Stimulated activated naive CD8-positive, alpha-beta T cell treated with anti-CD3 and anti-CD28 coated beads, Interleukin-15, Interleukin-2, amounts not matched to agents 100 U/mL and 50 U/mL, for 24 hours (primary cell): ENCODE measurements at places on chromosomes 7 and 10.

DNA sequence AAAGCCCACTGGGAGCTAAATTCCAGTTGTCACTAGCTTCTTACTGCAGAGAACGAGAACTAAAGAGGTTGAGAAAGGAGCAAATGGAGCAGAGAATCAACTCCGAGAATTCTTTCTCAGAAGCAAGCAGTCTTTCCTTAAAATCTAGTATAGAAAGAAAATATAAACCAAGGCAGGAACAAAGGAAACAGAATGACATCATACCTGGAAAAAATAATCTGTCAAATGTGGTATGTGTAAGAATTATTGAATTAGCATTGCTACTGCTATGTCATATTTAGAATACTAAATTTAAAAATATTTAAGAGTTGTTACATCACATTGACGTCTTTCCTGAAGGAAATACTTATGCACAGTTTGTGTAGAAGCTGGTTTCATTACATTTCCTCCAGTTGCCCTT, 4.3 kb downstream of the SLF2 start:
- no peak for DNase-seq

DNA sequence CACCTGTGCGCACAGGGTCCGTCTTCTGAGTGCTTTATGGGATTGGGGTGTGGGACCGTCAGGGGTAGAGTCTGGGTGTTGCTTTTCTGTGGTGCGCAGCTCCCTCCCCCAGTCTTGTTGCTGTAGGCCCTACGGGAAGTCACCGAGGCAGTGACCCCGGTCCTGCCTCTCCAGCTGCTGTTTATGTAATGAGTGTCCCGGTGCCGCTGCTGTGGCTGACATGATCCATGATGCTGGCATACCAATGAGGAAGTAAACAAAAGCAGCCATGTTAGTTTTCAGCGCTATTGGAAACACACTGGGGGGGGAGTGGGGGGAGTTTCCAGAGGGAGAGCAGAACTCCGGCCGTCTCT, 1.1 kb downstream of the TRIM8 start:
- peak; percentile 48 for DNase-seq

GRCh38 chr7:158355456-158356065, 232.1 kb downstream of the PTPRN2 start:
- DNase-seq: no peak

DNA sequence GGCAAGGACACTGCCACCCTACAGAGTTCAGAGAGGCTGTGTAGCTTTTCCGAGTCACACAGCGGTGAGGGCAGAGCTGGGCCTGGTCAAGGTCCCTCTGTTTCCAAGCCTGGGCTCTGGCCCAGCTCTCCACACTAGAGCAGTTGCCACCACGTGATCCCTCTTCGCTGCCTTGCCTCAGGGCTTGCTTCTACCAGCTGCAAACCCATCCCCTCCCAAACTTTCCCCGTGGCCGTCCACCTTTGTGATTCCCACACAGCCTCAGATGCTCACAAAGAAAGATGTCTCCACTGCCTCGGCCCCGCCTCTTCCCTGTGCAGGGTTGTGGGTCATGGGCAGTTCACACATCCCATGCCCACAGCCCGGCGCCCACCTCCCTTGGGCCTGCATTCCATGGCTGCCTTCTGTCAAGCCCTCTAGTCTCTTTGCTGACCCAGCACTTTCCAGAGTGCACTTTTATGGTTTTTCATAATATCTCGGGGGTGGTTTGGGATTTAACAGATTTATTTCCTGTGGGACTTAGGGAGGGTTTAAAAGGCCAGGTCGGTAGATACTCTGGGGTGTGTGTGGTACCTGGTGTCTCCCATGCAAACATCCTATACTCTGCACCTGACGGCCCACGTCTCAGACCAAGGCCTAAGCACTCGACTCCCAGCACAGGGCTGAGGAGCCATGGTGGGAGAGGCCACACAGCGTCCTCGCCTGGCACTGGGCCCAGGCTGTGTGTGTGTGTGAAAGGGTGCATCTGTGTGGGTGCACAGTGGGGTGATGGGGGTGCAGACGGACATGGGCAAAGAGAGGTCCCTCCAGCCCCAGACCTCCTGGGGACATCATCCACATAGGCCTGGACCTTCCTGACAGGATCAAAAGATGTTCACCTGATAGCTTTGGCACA, 59.6 kb downstream of the PKD1L1 start:
- no peak for DNase-seq

DNA sequence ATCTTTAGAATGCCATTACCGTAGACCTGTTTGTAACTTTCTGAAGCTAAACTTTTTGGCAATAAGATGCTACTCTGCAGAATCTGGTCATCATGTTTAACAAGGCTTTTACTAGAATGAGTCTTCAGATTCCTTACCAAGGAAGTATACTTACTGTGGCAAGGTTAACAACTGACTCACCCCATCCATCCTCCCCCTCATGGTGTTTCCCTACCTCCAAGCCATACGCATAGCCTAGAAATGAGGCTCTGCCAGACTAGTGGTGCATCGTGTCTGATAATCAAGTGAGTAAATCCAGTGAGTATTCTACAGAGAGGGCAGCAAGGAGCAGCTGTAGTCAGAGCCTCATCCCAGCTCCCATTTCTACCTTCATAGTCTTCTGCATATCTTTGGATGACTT, 223.6 kb downstream of the IPMK start:
- DNase-seq: no peak

DNA sequence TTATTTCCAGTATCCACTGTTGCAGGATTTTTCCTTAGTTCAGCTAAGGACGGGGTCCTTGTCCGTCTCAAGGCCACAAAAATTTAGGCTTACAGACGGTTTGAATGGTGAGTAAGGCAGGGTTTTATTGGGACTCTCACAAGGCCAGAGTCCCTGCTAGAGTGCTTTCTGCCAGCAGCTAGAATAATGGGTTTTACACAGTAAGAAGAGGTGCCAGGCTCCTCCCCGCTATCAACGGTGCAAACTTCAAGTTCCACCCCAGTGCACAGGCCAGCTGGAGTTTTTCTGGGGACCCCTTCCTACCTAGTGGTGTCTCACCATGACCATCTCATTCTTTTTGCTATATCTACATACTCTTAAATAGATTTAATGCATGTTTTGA, 198.5 kb upstream of the KCTD7 start:
- no peak for DNase-seq

DNA sequence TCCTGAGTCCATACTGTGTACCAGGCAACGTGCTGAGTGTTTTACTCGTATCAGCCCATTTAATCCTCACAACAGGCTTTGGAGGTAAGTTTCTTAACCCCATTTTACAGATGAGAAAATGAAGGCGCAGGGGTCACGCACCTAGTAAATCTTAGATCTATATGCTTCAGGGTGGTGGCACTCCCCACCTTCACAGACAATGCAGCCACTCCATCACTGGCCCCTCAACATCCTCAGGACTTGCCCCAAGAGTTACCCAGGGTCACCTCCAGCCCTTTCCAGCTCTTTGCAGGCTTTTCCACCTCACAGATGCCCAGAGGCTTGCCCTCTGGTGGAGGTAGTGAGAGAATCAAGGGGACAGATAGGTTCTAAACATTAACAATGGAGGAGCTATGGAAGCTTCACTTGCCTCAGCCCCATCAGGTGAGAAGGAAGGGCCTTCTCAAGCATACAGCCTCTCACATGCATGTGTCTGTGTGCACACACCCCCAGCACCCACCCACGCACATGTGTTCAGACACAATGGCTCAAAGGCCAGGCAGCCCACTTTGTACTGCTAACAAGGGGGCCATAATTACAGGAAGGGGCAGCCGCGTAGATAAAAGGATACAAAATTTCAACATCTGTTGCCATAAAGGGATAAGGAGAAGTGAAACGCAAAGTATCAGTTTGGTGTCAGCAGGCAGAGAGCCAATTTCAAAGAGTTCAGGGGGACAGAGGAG, 29.1 kb downstream of the DPCD start:
- no peak for DNase-seq

DNA sequence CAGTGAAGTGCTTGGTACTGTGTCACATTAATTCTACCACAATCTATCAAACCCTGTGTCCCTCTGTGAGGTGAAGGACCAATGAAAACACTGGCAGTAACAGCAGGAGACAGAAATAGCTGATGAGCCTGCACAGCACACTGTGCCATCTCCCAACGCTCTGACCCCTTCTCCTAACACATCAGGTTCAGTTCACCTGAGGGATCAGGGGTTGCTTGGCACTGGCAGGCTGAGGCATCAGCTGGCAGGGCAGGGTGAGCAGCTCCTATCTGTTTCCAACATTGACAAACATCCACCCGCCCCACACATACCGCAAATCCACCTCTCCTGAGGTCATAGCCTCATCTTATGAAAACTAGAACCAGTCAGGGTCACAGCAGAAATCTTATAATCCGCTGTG, 120.9 kb downstream of the ICA1 start:
- no peak for DNase-seq

DNA sequence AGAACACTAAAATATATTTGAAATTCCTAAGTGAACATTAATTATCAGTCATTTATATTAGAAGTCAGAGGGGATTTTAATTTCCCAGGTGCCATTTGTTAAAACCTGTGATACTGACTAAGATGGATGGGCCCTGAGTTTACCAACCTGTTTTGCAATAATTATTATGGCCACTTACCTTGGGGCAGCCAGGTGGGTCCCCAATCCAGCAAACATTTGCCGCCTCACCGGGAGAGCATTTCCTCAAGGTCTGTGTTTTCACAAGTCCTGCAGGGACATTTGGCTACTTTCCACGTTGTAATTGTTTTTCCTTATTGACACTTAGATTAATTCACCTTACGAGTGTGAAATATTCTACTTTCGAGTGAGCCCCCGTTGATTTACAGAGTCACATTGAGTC, 251.2 kb upstream of the PPP2R2D start:
- DNase-seq: no peak

DNA sequence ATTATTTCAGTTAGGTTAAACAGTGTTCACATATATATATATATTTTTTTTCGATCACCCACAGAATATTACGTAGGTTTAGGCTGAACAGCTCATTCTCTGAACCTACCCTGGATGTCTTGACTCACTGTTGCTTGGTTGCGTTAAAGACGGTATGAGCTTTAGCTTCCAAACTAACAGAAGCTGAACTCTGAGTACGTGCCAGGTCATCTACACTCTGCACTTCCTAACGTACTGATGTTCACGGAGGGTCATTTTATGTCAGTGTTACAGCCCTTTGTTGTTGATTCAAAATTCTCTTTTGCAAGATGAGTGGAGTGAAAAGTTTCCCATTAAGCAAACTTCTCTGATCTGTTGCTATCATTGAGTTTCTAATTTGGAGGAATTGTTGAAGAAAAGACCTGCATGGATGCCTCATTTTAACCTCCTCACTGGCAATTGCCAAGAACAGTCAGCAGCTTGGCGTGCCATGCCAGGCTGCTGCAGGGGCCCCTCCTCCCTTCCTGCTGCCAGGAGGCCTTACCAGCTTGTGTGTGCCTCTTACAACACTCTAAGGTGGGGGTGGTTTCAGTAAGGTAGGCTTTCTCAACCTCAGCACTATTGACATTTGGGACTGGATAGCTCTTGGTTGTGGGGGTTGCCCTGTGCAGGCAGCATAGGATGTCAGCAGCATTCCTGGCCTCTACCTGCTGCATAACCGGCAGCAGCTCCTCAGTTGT, 44.3 kb downstream of the INSYN2A start:
- DNase-seq: no peak

DNA sequence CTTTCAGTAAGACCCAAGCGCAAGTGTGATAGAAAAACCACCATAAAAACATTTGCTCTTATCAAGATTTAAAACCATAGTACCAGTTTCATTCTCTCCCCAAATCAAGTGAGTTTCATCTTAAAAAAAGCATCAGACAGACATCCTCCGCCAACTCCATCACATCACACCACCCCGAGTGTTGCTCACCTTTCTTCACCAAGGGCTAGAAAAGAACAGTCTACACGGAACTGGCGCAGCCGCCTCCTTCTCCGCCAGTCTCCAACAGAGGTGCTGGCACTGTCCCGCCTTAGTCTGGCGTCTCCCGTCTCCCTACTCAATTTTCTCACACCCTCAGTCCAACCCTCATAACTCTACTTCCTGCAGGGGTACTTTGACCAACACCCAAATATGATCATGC, 46.9 kb upstream of the WIPI2 start:
- no peak for DNase-seq

GRCh38 chr7:32890010-32890792, 1.4 kb downstream of the KBTBD2 start:
- DNase-seq: peak; percentile 29

DNA sequence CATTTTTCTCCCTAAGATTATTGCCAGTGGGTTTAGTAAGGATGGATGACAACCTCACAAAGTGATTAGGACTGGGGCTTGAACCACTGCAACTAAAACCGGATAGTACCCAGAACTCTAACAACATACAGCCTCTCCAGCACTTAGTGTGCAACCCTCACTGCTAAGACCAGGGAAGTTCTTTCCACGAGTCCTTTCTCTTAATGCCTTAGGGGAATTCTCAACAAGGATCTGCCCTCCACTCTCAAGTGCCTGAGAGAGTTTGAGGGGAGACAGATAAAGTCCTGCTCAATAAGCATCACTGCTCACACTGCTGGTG, 104.6 kb downstream of the NRP1 start:
- DNase-seq: no peak

DNA sequence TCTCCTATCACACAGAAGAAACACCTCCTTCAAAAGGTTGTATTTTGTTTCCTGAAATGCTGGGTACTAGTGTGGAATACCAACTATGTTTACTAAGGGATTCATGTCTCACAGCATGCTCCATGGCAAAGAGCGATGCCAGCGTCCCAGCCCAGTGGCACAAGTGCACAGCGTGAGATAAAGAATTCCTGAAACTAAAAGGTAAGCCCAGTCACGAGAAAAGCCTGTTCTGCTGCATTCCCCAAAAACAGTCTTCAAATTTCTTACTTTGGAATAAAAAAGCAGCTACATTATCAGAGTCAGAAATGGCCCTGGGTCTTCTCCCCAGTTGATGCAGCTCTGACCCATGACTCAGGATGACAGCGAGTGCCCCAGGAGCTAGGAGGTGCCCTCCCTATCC, 53.1 kb upstream of the DDC start:
- DNase-seq: no peak

- DNase-seq: no peak
Observed at GRCh38 chr7:11261470-11261869, 287.8 kb downstream of the PHF14 start.

DNA sequence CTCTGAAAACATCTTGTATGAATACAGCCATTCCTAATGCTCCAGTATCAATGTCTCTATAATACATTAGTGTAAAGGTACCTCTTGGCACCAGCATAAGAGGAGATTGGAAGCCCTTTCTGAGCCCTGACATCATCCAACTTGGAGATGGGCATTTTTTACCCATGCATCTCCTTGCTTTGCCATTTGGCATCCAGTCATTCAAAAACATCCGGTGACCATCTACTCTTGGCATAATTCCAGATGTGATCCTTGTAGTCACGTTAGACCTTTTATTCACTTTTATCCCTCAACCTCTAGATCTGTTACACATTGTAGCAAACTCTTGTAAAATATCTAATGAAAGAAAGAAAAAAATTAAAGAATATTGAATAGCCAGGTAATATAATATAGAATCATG, 17.9 kb upstream of the SGMS1 start:
- no peak for DNase-seq
